ENCODE measurements at places on chromosomes 13 and 19.
A peak's percentile ranks its signal among the peaks of the same experiment; 100 is the strongest.

DNA sequence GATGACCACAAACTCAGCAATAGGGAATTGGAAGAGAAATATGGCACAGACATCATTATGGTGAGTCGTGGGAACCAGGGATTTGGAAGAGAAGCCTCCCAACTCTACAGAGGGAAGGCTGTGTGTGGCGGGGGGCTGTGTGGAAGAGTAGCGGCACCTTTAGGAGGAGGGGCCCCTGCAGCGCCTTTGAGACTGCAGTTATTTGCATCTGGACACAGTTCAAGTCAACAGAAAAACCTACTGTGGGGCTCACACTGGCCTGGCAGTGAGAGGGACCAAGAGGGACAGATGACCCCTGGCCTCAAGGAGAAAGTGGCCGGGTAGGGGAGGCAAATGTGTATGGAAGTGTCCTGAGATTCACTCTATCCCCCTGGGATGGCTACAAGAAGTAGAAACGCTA is 5.1 kb downstream of the ATP12A start:
- no peak for DNase-seq

DNA sequence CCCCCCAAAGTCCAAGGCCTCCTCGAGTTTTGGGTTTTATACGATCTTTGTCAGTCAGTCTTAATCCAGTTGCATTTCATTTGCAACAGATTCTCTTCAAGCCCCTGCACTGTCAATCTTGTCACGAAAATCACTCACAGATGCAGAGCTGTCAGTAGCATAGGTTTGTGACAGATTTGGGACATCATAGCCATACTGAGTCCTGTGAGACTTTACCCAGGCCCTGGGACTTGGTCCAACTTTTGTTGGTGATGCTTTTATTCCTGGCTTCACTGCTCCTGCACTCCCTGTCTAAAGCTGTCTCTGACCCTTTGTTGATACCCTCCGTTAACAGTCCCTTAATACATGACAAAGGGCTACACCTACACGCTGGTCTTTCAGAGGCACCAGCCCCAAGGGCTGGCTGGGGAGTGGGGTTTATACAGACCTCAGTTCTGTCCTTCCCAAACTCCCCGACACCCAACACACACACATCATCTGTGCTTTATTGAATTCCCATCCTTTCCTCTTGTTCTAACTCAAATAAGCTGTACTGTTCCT is 36.0 kb downstream of the PABPC3 start:
- DNase-seq, result no peak

DNA sequence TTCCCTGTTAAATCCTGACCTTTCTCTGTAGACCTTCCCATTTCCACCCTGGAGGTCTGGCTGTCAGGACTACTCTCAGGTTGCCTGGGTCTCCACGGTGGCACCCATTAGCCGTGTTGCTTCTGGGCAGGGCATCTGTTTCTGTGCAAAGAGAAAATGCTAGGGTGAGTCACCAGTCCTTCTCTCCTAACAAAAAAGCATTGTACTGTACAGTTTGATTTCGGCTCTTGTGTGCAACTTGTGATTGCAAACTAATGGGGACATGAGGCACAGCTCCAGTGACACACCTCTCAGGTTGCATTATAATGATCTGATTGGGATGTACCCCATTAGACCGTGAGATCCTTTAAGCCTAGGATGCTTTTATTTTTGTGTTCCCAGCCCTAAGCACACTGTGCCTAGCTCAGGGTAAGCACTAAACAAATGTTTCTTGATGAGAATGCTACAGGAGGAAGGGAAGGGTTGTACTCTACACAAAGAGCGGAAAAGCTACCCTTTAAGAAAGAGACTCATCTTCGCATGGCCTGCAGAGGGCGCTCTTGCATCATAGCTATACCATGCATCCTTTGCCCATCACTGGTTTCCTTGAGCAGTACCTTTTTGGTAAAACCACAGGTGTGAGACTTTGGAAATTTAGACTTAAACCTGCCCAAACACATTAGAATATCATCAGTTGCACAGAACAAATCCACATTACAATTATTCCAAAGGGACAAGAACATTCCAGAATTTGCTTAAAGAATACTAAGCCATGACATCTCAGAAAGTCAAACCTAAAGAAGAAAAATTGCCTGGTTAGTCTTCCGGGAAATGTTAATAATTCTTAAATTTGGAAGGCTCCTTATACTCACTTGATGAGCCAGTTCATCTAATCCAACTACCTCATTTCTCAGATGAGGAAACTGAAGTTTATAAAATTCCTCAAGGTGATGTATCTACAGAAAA is 20.3 kb upstream of the TRIM13 start:
- peak; percentile 49 for DNase-seq

GRCh38 chr19:48991873-48992580 is 1.1 kb downstream of the GYS1 start:
- DNase-seq, result no peak

DNA sequence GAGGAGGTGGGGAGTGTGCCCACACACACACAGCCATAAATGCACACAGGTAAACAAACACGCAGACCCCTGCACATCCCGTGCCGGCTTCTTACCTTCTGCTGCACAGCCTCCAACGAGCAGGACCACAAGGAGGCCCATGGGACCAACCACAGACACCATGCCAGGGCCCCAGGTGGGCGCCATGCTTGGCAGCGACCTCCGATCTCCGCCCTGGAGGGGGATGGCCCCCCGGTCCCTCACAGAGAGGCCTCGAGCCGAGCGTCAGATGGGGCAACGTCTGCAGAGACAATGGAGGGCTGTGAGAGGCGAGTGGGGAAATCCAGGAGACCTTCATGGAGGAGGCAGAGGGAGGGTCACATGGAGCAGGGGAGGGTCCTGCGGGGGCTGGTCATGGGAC is 54.7 kb downstream of the PTPRS start:
- DNase-seq, result no peak

DNA sequence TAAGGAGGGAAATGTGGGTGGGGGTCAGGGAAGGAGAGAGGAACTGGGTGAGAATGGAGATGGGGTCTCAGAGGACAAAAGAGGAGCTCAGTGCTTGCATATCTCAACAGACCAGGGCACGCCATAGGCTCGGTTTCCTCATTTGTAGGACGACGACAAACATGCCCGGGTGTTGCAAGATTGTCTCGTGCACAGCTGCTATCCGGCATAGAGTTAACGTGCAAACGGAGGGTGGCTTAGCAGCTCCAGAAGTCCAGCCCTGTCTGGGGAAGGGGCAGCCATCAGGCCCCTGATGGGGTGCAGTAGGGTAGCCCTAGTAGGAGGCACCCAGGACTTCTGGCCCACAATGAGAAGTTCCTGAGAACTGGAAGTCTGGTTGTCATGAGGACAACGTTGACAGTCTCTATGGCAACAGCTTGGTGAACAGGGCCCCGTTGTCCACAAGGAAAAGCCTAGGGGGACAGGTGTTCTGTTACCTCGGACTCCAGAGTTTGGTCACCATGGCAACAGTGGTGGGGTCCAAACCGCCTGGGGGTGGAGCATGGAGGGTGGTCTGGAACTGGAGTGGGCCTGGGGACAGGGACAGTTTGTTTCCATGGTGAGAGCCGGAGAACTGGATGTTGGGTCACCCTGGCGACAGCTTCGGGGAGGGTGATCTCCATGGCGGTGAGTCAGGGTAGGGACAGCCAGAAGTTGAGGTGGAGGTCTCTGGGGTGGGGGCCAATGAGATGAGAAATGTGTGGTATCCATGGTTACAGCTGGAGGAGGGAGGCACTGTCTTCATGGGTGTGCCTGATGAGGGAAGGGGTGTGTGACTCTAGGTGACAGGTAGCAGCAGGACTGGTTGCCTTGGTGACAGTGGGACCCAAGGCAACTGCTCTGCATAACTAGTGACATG is 16.8 kb downstream of the TM6SF2 start:
- DNase-seq, result no peak

DNA sequence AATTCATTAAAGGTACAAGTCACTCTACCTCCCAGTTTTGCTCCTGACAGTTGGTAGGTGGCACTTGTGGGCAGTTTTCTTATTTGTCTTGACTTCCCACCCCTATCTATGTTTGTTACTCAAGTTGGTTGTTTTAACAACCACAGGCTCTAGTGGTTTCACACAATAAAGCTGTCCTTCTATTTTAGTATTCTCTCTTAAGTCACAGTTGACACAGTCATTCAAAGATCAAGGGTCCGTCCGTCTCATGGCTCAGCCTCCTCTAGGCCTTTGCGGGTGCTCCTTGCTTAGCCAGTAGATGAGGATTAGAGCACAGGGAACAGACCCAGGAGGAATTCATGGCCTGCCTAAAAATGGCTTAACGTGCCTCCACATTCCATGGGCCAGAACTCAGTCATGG is 573.7 kb downstream of the IRS2 start:
- DNase-seq, result no peak

GRCh38 chr13:96671073-96671472 is 323.2 kb downstream of the OXGR1 start:
- no peak for DNase-seq

- no peak for DNase-seq
Observed at GRCh38 chr13:98880677-98881076, 97.2 kb downstream of the DOCK9 start.

DNA sequence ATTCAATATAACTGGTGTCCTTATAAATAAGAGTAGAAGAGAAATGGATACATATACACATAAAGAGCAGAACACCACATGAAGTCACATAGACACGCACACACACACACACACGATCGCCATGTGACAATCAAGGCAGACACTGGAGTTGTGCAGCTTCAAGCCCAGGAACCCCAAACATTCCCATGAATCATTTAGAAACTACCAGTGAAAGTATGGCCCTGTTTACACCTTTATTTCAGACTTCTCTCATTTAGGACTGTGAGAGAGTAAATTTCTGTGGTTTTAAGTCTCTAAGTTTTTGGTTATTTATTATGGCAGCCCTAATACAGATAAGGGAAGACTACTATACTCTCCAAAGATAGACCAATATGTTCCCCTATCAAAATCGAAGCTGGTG is 20.4 kb upstream of the TNFSF13B start:
- no peak for DNase-seq

DNA sequence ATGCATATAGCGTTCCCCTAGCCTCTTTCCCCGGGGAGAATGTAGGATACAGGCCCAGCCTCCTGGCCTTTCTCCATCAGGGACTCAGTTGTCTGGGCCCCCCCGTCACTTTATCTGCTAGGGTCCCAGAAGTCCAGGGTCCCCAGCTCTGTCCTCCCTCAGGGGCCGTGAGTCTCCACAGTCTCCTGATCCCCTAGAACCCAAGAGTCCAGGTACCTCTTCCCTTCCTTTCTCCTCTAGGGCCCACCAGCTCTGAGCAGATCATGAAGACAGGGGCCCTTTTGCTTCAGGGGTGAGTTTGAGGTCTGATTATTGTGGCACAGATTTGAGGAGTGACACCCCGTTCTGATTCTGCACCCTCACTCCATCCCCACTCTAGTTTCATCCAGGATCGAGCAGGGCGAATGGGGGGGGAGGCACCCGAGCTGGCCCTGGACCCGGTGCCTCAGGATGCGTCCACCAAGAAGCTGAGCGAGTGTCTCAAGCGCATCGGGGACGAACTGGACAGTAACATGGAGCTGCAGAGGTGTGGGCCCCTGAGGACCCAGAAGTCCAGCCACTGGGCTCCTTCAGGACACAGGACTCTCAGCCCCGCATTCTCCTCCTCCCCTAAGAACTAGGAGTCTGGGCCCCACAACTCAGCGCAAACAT is 758 bp downstream of the BAX start:
- no peak for DNase-seq

GRCh38 chr13:66716538-66716937 is 513.6 kb downstream of the PCDH9 start:
- no peak for DNase-seq

- no peak for DNase-seq
Observed at GRCh38 chr13:26855071-26855470, 94.5 kb upstream of the GPR12 start.

Data from anterior cingulate cortex (tissue), 58 donors.